ENCODE measurements at places on chromosomes 2 and 18.

GRCh38 chr2:108184419-108184818, 55.3 kb upstream of the SULT1C3 start:
- no peak for DNase-seq

DNA sequence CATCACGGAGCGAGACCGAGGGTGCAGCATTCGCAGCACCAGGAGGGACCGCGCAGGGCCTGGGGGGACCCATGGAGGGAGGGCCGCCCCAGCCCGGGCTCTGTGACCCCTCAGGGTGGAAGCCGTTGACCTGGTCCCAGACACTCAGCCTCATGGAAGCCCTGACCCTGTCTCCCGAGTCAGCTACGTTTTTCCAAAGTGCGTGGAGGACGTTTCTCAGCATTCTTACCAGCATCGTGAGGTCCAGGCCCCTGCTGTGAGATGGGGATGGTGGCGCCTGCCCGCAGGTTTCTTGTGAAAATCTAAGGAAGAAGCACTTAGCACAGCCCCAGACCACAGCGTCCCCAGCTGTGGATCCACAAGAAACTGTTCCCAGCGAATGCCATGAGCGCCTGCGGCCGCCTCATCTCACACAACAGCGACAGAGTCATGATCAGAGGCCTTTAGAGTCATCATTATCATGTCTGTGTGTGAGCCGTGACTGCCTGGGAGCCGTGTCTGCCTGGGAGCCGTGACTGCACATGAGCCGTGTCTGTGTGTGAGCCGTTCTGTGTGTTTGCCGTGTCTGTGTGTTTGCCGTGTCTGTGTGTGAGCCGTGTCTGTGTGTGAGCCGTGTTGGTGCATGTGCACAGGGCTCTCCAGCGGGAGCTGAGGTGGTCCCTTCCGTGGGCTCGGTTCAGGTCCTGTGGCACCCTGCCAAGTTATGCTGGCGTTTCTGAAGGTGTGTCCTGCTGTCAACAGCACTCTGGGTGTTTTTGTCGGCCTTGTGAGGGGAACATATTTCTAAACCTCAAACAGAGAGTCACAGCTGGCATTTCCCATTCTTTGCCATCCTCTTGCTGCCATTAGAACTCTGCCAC, 49.2 kb upstream of the KCNG2 start:
- no peak for DNase-seq

- no peak for DNase-seq
These were observed 18.4 kb upstream of the PRLH start for GRCh38 chr2:237547841-237548416.

DNA sequence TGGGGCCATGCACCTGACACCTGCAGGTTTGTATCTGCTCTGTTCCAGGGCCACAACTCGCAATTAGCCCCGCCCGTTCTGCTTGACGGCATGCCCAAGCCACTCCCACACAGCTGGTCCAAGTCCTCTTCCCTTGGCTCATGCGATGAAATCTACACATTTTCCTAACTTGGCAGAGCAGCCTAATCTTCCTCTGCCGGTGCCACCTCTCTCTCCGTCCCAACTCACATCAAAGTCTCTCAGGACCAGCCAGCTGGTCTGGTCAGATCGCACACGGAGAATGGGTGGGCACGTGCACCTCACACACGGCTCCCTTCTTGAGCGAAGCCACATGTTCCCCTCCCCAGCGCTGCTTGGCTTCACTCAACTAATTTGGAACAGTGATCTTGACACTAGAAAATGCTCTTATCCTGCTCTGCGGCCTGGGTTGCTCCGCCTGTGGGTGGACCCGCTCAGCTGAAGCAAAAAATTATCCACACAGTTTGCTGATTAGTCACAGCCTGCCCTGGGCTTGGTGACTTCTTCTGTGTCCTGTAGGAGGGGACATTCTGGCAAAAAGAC, 176.7 kb downstream of the NRP2 start:
- no peak for DNase-seq

DNA sequence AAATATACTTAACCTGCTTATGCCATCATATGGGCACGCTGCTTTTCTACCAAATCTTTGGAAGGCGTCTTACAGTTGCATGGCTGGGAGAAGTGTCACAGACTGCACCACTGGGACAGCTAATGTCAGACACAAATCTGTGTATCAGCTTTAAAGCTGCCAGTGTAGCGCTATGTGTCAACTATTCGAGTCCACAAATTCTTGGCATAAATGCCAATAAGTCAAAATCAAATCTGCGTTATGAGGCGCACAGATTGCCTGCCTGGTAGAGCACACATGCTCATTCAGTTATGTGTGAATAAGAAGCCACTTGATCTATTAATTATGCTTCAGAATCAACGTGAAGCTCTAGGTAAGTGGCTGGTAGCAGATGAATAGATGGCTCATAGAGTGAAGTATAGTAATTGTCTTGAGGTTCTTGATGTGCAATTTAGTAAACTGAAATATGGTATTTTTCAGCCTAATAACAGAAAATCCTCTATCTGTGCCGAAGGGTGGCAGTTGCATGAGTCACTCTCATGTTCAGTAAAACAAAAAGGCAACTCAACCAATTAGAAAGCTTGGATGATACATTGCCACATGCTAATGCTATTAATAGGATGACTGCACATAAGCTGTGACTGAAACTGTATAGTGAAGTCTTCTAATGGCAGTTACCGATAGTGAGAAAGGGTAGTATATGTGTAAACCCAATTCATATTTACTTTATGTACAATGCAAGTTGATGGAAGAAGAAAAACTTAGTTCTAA, 52.0 kb downstream of the DCC start:
- DNase-seq, result no peak

DNA sequence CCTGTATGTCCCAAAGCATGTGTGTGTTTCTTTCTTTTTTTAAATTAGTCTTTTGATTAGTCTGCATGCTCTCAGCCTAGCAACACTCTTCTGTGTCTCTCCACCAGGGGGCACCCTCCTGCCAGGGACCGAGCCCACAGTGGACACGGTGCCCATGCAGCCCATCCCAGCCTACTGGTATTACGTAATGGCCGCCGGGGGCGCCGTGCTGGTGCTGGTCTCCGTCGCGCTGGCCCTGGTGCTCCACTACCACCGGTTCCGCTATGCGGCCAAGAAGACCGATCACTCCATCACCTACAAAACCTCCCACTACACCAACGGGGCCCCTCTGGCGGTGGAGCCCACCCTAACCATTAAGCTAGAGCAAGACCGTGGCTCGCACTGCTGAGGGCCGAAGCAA, 93.8 kb downstream of the NRP2 start:
- no peak for DNase-seq

DNA sequence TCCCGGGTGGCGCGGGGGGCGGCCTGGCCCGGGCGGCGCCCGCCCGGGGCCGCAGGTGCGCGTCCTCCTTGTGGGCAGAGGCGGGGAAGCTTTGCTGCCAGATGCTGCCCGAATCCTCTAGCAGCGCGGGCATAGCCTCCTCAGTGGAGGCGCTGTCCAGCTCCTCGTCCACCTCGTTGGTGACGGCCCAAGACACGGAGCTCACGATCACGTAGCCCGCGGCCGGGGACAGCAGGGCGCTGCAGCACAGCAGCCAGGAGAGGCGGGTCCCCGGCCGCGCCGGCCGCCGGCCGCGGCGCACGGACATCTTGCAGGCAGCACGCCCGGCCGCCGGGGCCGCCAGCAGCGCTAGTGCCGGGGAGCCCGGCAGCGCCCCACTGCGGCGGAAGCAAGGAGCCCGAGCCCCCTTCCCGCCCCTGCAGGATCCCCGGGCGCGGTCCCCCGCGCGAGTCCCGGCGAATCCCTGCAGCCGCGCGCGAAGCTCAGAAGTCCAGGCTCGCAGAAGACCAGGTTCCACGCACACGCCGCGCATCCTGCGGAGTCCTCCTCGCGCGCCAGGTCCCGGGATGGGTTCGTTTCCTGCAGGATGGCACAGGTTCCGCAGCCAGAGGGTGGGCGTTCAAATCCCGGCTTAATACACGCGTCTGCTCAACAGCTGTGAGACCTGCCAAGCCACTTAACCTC, at the start of gene CREG2:
TSS of gene CREG2 (minus strand) at position 353 of the 684 bp plus-strand sequence. CDS start at position 307, 46 bp downstream.
- DNase-seq, result peak; percentile 3

DNA sequence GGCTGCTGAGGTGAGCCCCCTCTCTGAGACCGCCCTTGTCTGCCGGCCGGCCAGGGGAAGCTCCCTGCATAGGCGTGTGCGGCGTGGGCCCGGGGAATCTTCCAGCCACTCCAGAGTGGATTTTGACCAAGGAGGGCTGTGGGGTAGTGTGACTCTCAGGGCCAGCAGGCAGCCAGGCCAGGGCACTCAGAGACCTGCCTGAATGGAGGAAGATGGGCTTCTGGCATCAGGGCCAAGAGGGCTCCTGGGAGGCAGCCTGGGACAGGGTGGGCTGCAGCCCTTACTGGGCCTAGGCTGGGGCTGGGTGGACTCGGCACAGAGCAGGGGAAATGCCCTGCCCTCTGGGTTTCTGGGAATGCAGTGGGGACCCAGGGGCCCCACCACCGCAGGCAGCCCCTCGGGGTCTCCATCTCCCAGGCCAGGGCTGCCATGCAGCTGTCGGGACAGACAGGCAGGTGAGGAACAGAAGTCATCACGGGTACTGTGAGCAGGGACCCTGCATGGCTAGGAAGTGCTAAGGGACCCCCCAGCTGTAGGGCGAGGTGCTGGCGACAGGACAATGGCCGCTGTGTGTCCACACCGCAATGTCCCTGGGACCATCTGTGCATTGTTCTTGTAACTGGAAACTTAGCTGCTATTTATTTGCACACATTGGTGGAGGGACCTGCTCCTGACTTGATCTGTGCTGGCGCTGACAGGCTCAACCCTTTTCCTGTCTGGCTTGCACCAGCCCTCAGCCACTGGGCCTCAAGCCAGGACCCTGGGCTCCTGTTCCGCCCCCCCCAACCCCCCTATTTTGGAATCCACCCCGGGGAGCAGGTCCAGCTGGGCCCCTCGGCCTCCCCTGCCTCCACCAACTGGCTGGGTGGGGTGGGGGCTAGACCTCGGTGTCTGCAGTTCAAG, 4.1 kb downstream of the PDCD1 start:
- no peak for DNase-seq

DNA sequence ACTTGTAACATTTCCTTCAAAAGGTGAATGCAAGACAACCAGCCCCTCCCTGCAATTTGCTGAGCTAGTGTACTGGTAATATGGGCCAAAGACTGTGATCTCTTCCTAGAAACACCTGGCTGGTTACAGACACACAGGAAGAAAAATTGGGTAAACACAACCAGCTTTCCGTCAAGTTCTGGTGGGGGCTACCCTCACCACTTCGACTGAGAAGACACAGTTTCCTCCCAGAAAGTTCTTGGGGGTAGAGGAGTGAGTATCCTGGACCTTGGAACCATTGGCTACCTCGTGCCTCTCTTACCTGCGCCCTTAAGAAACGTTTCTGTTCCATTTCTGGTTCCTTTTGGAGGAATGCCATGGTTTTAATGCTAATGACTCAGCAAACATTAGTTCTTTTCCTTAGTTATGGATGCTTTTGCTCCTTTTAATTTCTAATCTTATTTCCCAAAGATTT, 120.9 kb upstream of the DLX2 start:
- DNase-seq, result no peak

GRCh38 chr18:70398076-70398475, 109.2 kb downstream of the SOCS6 start:
- DNase-seq, result no peak

DNA sequence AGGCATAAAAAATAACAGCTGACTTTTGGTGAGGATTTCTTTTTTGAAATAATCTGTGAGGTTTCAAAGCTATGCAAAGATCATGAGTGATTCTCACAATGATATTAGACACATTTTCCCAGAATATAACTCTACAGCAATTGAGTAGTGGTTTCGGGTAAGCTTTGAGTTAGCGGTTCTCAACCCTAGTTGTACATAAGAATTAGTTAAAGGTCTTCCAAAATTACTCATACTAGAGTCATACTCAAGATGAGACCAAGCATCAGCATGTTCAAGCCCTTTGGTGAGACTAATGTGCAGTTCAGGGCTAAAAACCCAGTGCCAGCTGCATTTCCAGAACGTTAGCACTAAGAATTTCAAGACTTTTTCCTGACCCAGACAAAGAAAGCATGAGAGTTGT, 31.1 kb downstream of the DSG4 start:
- no peak for DNase-seq

- no peak for DNase-seq
These were observed 10.4 kb downstream of the GCC2 start for GRCh38 chr2:108459441-108459840.

- no peak for DNase-seq
These were observed 20.0 kb downstream of the ELP2 start for GRCh38 chr18:36149514-36150289.

DNA sequence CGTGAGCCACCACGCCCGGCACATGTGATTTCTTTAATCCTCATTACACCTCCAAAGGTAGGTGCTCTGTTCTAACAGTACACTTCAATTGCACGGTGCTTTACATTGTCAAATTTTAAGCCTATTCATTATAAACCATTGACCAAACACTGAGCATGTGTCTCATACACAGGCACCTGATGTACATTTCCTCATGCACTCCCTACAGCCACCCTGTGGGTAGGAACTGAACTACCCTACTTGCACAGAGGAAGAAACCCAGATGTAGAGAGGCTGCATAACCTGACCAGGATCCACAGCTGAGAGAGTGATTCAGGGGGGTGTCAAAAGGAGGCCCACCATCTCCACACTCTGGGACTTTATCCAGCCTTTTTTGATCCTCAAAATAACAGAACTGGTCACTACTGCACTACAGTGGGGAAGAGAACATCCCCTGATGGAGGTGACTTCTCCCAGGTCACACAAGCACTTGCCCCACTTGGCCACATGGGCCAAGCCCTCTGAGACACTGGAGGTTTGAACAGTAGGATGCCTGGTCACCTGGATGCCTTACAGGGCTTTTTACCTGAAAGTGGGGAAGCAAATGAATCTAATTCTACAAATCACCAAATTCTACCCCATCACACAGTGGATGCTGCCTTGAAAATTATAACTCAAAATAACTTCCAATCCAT, 6.9 kb upstream of the DPYSL5 start:
- no peak for DNase-seq

DNA sequence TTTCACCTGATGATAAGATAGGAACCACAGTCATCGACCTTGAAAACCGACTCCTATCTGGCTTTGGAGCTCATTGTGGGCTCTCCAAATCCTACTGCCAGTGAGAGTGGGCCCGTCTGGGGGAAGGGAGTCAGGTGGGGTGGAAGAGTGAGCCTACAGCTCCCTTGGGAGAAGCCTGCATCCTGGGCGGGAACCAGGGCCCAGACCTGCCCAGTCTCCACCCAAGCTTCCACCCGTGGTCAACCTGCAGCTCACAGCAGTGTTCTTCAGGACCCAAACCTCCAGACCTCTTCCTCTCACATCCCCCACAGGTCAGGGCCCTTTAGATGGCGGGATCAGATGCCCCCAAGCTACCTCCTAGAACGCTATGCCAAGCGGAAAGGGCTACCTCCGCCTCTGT, 40.2 kb downstream of the LMAN2L start:
- DNase-seq, result no peak

DNA sequence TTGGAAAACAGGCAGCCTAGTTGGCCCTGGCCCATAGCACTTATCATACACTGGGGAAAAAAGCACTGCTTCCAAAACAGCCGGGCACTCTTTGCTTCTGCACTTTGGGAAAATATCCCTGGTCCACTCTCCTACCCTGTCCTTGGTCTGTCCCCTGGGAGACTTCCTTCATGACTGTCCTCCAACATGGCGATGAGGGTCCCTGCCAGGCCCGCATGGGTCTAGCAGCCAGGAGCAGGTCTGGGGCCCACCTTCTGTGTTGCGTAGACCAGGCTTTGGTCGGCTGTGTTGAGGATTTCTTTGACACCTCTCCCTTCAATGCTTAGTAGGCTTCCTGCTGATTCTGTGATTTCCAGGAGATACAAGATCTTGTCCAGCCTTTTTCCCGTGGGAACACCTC, 12.2 kb downstream of the KCNF1 start:
- DNase-seq, result no peak

GRCh38 chr2:118058951-118059350, 29.3 kb upstream of the INSIG2 start:
- DNase-seq, result no peak
